Stimulated activated CD8-positive, alpha-beta memory T cell treated with anti-CD3 and anti-CD28 coated beads, Interleukin-2, amount 100 ng/mL, for 48 hours (primary cell): ENCODE measurements at places on chromosomes 6 and 20.

DNA sequence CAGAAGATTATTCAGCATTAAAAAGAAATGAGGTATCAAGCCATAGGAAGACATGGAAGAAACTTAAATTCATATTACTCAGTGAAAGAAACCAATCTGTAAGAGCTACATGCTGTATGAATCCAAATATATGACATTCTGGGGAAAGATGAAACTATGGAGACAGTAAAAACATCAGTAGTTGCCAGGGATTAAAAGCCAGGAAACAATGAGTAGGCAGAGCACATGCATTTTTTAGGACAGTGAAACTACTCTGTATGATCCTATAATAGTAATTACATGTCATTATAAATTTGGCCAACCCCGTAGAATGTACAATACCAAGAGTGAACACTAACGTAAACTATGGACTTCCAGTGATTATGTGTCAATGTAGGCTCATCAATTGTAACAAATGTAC, 92.8 kb upstream of the RNF217 start:
- DNase-seq = no peak

DNA sequence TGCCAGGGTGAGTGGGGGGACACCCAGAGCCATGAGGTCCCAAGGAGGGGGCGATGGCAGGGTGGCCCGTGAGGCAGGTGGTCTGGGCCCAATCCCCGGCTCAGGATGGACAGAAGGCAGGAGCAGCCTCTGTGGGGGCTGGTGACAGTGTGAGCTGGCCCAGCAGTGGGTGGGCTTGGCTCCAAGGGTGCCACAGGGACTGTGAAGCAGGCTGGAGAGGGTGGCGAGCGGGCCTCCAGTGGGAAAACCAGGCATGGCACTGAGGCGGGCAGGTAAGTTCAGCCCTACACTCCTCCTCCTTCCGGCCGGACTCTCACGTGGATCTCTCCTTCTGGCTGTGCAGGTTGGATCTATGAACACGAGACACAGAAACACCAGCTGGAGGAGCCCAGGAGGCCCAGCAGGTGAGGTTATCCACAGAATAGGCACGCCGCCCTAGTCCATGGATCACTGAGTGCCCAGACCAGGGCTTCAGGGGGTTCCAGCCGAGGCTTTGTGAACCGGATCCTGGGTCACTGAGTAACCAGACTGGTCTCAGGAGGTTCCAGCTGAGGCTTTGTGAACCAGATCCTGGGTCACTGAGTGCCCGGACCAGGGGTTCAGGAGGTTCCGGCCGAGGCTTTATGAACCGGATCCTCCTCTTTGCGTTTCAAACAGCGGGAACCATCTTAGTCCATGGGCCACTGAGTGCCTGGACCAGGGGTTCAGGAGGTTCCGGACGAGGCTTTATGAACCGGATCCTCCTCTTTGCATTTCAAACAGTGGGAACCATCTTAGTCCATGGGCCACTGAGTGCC, 76.4 kb upstream of the BHLHE23 start:
- DNase-seq = no peak

DNA sequence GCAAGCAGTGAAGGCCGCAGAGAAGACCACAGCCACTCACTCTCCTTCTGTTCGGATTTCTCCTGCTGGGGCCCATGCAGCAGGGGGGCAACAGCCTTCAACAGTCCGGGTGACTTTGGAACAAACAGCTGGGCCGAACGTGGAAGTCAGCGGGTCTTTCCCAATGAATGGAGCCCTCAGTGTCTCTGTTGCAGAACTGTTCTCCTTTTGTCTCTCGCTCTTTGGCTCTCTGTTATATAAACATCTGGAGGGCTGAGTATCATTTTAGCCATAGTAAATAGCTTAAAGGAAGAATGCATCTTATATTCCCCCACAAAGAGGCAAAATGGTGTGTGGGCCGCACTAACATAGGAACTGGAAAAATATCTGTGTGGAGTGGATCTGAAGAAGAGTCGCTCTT, 136.7 kb upstream of the RALGAPA2 start:
- DNase-seq = no peak

GRCh38 chr20:51298141-51298749, 244.3 kb downstream of the NFATC2 start:
- DNase-seq = no peak

DNA sequence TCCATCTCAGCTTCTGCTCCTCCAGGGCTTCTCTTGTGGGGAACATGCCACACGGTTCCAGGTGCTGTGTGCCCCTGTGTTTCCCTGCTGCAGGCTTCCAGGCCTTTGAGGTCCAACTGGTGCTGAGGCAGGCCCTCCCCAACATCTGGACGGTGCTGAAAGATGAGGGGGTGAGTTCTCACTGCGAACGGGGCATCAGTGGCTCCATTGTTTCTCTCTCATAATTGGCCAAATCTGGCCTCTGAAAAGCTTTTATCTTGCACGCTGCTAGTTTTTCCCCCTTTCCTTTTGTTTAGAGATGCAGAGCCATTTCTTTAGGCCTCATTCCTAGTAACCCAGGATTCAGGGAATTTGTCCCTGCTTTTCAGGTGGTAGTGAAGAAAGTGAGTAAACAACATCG, 8.6 kb downstream of the PNLDC1 start:
- DNase-seq = no peak

- DNase-seq = no peak
Measured at GRCh38 chr20:36624068-36624943, 18.7 kb downstream of the RAB5IF start.

DNA sequence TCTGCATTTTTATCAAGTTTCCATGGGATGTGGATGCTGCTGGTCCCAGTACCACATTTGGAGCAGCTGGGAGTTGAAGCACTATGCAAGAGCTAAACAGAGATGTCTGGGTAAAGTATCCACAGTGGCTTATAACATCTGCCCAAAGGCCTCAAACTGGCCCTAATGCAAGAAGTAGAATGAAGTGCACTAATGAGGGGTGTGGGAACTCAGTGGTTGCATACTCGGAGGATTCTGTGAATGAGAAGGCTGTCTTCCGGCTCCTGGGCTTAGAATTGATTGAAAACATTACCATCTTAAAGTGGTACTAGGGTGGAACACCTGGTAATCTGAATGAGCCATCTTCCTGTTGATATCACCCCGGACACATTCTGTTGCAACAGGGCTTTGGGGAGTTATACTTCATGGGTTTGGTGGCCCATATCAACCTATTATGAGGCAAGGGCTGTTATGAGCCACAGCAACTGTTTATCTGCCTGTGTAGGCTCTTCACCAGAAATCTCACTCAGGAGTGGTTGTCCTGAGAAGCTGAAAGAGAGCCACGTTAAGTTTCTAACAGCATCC, 54.7 kb upstream of the SNRPB2 start:
- no peak for DNase-seq

DNA sequence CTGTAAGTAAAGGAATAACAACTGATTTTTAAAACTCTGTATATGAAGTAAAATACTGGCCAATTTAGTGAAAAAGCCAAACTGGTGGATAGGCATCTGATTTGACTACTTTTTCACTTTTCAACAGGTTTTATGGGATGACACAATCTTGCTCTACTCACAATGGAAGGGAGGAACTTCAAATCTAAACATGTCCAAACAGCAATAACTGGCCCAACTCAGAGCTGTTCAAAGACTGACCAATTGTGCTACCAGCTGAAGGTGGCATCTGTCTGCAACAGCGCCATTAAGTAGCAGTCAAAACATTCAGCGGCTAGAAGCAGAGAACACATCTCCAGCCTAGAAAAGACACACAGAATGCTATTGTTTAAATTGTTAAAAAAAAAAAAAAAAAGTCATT, 44.6 kb downstream of the SESN1 start:
- DNase-seq = no peak

GRCh38 chr20:50353289-50353961, 156.8 kb upstream of the PTPN1 start:
- DNase-seq = no peak

DNA sequence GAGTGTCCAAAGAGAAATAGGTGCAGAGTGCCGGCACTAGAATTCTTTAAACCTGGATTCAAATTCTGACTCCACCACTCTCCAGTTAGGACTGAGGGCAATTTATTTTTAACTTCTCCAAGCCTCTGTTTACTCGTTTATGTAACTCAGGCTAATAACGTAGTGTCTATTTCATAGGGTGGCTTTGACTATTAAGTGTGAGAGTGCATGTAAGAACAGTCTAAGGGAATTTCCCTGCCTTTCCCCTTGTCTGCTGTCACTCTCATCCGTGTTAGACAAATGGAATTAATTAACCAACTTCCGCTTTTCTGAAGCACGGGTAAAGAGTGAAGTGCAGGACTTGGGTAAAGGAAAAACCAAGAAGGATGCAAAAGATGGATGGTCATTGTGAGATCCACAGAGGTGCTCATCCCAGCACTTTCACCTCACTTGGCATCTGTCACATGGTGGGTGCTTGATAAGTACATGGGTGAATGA, 4.1 kb upstream of the ZKSCAN8 start:
- no peak for DNase-seq
